Type B pancreatic cell (in vitro differentiated cells): ENCODE measurements at places on chromosomes 3 and 15.

GRCh38 chr3:69137005-69137404 is 14.6 kb upstream of the LMOD3 start:
- DNase-seq, result no peak

DNA sequence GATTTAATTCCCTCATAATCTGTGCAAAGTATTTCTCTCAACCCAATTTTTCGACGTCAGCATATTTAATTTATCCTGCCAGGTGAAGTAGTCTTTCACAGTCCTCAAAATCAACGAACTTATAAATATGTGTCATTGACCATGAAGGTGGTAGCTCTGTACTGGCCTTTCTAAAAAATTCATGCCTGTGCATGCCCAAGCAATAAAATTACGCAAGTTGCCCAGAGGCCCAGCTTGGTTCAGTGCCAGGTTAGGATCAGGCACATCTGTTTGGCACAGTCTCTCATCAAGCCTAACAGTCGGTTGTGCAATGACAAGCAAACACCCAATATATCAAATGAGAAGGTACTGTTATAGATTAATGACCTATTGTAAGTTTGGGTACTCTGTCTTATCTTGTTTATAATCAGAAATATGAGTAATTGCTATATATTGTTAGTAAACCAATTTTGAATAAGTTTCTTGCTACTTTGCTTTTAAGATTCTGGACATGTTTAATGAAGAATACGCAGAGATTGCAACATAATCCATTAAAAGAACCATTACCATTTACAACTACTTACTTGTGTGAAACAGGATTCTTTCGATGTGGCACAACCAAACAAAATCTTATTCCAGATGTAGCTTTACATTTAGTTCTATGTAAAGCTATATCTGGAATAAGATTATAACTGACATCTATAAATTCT is 159.0 kb upstream of the IL12A start:
- DNase-seq, result no peak

GRCh38 chr3:196135693-196136639 is 54.1 kb upstream of the TFRC start:
- no peak for DNase-seq

DNA sequence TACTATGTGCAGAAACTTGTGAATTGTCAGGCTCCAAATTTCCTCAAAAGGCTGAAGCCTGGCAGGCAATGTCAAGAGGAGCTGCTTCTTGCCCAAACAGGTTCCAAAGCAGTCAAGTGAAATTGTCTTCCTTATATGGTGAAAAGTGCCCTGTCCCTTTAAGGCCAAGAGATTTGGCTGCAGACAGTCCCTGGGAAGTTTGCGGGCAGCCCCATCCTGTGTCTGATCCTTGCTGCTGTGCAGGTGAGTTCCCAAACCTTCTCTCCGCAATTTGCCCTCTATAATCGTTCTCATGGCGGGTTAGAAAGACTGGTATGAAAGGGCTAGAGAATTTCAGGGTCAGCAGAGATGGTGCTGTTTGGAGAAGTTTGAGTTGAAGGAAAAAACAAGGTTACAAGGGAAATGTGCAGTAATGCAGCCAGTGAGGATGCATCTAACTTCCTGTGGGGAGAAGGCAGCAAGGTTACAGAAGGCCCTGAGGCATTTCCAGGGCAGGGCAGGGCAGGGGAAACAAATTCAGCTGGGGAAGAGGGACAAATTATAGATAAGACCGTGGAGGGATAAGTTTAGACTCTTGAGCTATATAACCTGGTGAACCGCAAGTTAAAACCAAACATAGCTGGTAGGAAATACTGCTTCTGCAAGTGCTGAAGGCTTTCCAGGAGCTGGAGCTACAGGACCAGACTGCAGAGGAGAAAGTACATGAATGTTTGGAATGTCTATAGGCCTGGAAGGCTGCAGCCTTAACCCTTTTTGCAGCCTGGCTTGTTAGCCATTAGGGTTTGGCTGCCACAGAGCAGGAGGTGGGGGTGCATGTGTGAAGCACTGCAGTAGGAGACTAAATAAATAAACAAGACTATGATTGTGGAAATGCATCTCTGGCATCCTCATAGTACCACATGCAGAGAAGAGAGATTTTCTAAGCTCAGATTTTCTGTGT is 256.2 kb upstream of the IL12A start:
- no peak for DNase-seq

DNA sequence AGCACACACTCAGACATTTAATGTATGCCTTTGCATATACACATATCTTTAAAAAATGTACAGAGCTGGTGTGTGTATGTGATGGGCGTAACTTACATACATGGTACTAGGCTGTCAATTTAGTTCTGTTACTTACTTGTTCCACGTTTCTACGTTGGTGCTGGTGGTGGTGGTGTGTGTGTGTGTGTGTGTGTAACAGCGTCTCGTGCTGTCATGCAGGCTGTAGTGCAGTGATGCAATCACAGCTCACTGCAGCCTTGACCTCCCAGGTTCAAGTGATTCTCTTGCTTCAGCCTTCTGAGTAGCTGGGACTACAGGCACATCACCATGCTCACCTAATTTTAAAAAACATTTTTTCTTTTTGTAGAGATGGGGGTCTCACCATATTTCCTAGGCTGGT is 64.2 kb downstream of the ISG20 start:
- DNase-seq, result no peak

- no peak for DNase-seq
Measured at GRCh38 chr3:54527521-54527920, 400.3 kb downstream of the LRTM1 start.
